ENCODE measurements at places on chromosomes 4 and X. TPM values are rescaled to one million over a fixed set of nuclear protein-coding genes. Genes with fewer than 3 reads are reported as not detected.

The MAP3K15 gene
- total RNA-seq: 2.2 TPM

The VCX gene
- not detected for total RNA-seq

The CRLF2 gene
- 0.51 TPM for total RNA-seq

The PDGFRA gene
- not detected for total RNA-seq

The SGMS2 gene
- total RNA-seq: 0.14 TPM

GRCh38 chr4:822361-823175 is 3.4 kb downstream of the CPLX1 start:
- DNase-seq: no peak

The HSFX1 gene
- total RNA-seq: 0.31 TPM

DNA sequence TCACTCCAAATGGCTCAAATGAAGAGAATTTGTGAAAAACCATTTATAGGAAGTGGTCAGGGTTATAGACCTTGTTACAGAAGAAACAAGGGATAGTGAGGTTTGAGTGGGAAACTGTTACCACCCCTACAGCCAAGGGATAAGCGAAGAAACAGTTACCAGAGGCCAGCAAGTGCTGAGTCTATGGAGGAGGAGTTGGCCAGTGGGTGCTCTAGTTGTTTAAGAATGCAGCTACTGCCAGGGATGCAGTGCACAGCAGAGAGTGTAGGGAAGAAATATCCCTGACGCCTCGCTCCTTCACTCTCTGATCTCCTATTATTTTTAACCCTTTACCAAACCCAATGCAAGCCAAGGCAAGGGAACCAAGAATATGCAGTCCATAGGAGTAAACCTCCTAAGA is 15.2 kb upstream of the SYTL4 start:
- DNase-seq: no peak

The PGAM4 gene
- total RNA-seq: 1.3 TPM

DNA sequence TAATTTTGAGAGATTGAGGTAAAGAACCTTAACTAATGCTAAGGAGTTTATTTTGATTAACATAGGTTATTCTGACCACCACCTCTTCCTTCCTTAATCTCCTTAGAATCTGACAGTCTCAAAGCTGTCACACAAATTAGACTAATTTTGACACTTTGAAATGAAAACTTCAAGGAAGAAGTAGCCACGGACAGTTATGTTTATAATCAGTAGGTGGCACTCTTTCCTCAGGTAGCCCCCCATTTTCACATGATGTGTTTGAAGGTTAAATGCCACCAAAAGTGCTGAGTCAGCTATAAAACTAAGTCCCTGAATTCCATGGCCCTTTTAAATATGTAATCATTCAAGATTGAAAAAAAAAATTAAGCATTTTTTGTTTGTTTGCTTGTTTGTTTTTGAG is 22.4 kb downstream of the TMEM33 start:
- peak; percentile 21 for DNase-seq

DNA sequence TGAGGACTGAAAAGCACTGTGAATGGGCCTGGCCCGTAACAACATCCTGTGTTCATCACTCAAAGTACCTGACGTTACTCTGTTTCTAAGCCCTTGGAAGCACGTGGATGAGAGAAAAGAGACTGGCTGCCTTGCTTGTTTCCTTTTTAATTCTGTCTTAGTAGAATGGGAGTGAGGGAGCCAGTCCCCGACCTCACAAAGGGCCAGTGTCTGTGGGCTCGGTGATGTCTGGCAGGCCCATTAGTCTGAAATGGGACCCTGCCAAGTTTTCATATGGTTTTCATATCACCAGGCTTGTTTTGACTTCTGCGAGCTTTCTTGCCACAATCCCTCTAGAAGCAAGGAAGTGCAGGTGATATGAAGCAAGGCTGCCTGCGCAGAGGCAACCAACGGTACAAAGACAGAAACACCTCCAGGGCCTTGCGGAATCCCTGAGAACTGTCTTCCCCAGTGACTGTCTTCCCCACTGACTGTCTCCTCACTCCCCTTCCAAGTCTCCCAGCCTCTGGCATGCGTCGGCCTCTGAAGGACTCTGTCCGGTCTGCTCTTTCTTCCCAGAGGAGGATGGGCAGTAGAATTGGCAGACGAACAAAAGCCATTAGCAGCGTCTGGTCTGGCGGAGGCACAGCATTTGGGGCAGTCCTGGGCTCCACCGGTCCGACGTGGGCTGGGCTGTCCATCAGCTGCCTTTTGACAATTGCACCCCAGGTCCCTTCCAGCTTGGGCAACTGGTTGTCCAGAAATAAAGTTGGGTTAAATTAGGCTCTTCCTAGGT is 20.2 kb upstream of the RASL11B start:
- DNase-seq: no peak

The MRPS18C gene
- total RNA-seq: 62.7 TPM

The SSX1 gene
- not detected for total RNA-seq

DNA sequence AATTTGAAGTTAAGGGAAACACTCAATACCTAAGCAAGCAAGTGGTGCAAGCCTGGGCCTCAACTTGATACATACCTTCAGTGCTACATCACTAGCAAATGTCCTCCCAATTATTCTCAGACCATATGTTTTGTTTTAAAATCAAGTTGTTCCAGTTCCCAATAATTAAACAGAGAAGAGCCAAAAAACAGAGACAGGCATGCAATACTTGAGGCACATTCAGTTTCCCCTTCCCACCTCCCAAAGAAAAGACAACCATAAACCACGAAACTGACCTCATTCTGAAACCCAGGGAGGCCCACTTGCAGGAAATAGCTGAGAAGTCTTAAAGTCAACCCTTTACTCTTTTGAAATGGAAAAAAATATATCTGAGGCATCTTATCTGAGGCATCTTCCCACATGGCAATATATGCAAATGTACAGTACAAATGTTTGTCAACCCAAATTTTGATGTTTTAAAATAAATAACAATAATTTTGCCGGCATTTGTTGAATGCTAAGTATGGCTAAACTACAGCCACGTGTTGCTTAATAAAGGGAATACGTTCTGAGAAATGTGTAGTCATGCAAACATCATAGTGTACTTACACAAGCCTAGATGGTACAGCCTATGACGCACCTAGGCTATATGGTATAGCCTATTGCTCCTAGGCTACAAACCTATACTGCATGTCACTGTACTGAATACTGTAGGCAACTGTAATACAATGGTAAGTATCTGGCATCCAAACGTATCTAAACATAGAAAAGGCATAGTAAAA is 147.5 kb downstream of the TSPAN5 start:
- DNase-seq: peak; percentile 57

The SMIM10 gene
- total RNA-seq: 1.7 TPM

All from activated CD8-positive, alpha-beta T cell treated with anti-CD3 and anti-CD28 coated beads for 36 hours (primary cell).